ENCODE measurements at places on chromosomes 3 and 15.

DNA sequence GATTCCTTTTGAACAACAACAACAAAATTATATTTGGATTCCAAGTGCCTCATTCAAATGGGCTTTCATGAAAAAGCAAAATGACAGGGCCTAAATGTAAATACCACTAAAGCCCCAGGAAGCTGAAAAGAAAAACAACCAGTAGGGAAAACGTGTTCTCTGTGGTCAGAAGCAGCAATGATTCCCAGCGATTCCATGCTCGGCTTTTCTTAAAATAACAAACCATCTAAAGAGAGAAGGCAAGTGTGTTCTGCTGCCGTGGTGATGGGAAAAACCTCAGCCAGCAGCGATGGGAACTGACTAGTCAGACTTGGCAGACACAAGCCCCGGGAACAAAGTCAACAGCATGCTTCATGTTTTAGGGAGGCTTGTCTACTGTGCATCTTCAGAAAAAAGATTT lies 153.6 kb downstream of the TNIK start:
- DNase-seq = no peak

GRCh38 chr3:141335531-141336061 lies 32.7 kb upstream of the ZBTB38 start:
- DNase-seq = no peak

DNA sequence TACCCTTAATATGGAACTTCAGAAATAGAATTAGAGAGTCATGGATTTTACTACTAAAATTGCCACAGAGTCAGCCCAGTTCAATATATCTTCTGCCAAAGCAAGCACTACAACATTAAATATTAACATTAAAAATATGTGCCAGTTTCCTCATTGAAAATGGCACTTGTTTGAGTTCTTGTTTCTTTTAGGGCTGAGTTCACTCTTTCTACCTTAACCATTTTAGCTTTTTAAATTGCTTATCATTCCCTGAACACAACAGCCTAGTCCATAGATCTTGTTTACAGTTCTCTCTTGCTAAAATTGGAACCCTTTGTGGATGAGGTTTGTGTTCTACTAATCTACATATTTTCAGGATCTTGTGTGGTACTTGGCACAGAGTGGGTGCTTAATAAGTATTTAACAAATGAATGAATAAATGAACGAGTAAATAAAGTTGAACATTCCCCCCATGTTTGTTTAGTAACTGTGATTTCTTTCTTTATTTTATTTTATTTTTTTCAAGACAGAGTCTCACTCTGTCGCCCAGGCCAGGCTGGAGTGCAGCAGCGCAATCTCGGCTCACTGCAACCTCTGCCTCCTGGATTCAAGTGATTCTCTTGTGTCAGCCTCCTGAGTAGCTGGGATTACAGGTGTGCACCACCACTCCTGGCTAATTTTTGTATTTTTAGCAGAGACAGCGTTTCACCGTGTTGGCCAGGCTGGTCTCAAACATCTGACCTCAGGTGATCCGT lies 46.0 kb upstream of the SLC7A14 start:
- no peak for DNase-seq

GRCh38 chr15:73886717-73887345 lies 13.5 kb downstream of the TBC1D21 start:
- DNase-seq = no peak

DNA sequence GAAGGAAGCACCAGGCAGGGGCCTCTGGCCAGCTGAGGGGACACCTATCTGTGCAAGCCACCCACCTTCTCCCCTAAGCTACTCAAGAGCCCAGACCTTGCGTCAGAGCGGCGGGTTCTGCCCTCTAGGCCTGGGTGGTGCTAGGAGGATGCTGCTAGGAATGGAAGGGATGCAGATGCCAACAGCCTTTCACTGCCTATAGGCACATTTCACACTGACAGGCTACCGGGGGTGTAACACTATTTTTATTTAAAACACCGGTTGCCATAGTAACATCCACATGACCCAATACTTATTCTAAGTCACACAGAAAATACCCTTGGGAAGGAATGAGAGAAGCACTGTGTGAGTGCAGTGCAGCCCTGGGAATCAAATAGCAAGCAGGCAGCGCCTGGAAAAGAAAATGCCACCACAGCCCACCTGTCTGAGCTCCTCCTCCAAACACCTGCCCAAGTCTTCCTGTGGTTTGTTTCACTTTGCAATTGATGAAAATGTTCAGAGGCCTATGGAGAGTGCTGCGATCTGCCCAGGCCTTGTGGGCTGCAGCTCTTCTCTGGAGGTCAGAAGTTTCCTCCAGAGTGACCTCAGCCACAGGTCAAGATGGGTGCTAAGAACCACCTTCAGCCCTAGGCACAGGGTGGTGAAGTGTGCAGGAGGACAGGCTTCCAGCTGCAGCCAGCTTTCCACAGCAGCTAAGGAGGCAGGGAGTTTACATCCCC lies 113.5 kb upstream of the TOPAZ1 start:
- no peak for DNase-seq

- DNase-seq = no peak
Measured at GRCh38 chr15:28890711-28891495, 5.1 kb downstream of the APBA2 start.

DNA sequence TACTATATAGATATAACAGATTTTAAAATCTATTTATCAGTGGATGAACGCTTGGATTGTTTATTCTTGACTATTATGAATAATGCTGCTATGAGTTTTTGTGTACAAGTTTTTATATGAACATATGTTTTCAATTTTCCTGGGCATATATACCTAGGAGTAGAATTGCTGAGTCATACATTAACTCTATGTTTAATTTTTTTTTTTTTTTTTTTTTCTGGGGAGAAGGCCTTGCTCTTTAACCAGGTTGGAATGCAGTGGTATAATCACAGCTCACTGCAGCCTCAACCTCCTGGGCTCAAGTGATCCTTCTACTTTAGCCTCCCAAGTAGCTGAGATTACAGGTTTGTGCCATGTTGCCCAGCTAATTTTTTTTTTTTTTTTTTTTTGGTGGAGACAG lies 9.1 kb downstream of the CIDEC start:
- DNase-seq = no peak

- no peak for DNase-seq
Measured at GRCh38 chr3:42090973-42091731, at the start of gene TRAK1. Gene TRAK1, plus strand, starts transcription at chr3:42091357. Its CDS starts 113 bp downstream, at chr3:42091470.

DNA sequence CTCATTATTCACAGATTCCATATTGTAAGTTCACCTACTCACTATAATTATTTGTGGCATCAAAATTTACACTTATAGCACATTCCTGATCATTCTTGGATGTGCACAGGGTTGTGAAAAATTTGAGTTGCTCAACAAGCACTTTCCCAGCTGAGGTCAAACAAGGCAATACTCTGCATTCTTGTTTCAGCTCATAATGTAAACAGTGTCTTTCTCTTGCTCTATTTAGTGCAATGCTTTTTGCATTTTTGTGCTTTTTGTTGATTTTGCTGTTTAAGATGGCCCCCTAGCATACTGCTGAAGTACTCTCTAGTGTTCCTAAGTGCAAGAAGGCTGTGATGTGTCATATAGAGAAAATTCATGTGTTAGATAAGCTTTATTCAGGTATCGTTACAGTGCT lies 66.7 kb upstream of the TNIK start:
- DNase-seq = no peak

- DNase-seq = no peak
Measured at GRCh38 chr3:95097493-95097892, 1034.6 kb downstream of the NSUN3 start.

- no peak for DNase-seq
Measured at GRCh38 chr3:18301781-18302180, 123.4 kb downstream of the SATB1 start.

DNA sequence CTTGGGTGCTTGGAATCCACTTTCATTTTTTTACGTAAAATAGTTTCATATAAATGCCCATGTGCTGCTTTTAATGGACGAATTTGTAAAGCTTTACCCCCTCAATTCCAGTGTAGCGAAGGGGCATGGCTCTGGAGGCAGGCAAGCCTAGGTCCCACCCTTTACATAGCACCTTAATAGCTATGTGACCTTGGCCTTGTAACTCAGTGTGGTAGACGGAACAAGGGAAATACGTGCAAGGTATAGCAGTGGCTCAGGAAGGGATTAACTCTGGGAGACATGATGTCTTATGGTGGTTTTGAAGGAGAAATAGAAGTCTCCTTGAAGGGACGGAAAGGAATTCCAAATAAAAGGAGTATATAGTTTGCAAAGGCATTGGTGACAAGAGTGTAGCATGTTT lies 1.4 kb downstream of the SEC61A1 start:
- no peak for DNase-seq

GRCh38 chr15:23912191-23912590 lies 225.1 kb upstream of the NDN start:
- DNase-seq = peak; percentile 14

DNA sequence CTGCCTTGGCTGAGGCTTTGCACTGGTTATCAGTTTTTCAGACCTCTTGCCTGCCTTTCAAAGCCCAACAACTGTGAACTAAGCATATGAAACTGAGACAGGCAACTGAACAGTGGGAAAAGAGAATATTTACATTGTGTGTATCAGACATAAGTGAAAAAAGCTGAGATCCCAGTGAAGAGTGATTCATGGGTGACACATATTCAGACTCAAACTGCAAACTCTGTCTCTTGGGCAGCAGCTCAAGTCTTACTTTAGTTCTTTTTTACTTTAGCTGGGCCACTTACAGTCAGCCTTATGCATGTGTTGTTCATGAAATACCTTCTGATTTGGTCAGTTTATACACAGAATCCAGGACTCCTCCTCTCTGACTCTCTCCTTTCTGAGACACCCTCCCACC lies 19.2 kb downstream of the SUCLG2 start:
- no peak for DNase-seq

DNA sequence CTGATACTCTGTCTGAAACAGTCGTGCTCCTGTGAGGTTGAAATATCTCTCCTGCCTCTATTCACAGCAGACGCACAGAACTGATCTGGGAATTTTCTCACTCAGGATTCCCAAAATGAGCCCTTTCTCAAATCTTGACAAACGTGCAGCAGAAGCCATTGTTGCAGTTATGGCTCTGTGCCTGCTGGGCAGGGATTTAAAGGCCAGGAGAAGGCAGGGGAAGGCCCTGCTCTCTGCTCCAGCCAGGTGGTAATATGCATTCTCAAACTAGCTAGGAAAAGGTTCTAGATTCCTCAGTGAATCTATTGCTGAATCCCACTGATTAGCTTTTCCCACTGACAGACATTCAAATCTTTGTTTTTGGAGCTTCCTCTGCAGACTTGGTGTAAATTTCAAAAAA lies 2.2 kb downstream of the MINAR1 start:
- DNase-seq = no peak

- DNase-seq = no peak
Measured at GRCh38 chr3:38687321-38687720, 37.8 kb upstream of the SCN5A start.

- no peak for DNase-seq
Measured at GRCh38 chr3:86969500-86970189, 21.3 kb downstream of the VGLL3 start.

DNA sequence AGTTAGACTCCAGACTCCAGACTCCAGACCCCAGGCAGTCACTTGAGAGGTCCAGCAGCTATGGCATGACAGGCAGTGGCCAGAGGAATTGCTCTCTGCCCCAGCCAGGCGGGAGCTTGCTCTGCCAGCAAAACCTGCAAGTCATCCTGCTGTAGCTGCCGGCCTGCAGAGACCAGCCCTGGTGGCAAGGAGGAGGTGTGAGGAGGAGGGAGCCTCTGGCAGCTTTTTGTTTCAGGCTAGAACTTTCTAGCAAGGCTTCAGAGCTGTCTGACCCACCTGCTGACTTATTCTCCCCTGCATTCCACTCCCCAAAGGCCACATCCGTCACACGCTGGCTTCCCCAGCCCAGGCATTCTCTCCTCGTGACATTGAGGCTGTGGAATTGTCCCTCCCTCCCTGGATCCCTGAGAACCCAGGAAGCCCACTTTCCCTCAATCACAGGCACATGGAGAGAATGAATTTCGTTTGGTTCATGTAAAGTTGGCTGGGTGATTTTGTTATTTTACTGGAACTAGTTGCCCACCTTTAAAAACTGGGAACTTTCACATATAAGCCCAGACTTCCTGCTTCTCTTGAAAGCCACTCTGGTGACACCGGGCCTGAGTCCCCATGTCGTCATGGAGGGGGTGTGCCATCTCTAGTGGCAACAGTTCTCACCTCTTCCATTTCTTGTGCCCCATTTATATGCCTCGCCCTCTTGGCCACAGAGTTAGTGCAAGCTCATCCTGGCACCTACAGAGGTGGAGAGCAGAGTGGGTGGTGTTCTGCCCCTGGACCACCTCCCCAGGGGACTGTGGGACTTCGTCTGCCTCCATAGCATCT lies 82.7 kb downstream of the ABHD5 start:
- DNase-seq = no peak

- DNase-seq = no peak
Measured at GRCh38 chr3:186251948-186252619, 110.0 kb downstream of the DGKG start.

GRCh38 chr3:12922306-12922705 lies 80.9 kb upstream of the RPL32 start:
- no peak for DNase-seq

DNA sequence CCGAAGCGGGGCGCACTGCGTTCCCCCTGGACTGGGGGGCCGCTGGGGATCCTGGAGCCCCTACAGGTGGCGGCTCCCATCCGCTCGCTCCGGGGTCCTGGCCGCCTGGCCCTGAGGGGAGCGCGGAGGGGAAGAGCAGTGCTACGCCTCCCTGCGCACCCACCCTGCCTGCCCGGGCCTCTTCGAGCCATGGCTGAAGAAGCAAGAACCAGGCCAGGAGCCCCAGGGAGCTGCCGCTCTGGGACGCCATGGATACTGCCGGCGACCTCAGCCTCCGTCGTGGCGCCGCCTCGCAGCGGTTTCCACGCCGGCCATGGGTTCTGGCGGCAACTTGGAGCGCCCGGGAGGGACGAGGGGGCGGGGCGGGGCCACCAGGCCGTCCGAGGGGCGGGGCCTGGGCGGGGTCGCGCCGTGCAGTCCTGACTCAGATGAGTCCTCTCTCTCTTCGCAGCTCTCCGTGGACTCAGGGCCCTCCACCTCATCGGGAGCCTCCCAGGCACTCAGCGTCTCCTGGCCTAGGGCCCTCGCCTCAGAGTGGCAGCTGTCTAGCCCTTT lies 50.9 kb downstream of the MYL3 start:
- DNase-seq = peak; percentile 66

DNA sequence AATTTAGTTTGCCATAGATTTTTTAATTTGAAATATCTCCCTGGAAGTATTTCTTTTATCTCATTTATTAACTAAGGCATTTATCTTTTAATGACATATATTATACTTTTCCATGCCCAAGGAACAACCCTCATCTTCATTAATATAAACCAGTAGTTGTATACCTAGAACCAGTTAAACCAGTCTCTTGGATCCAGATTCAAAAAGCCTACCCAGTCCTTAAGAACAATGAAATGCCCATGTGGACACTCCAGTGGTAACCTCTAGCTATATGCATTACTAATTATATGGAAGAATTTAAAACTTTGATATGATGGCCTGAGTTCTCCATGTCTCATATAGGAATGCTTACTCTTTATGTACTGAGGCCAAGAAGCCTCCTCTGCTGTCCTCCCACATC lies 4.8 kb downstream of the SIDT1 start:
- no peak for DNase-seq
